Ecto neural progenitor cell (in vitro differentiated cells): ENCODE measurements at places on chromosomes 5 and 9.

- peak; percentile 52 for DNase-seq
These were observed 47.6 kb downstream of the ACO1 start for GRCh38 chr9:32431940-32432555.

- DNase-seq = no peak
These were observed 861 bp downstream of the MTX3 start for GRCh38 chr5:79990205-79990597.

DNA sequence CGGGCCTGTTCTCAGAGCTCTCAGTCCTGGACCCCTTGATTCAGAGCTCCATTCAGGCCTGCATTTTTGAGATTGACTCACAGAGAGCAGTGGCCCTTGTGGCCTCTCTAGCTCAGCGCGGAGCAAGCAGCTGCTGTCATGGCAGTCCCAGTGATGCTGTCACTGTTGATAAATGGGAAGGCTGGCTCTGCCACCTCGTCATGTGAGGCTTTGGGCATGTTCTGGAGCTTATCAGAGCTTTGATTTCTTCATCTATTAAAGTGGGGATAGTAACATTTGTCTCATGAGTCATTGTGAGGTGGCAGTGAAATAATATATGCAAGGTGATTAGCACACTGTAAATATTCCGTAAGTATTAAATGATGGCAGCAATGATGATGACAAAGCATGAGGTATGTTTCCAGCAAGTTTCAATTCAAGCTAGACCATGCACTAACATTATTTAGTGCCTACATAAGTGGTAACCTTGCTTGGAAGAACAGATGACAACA lies 126.4 kb upstream of the CXCL14 start:
- DNase-seq = no peak

DNA sequence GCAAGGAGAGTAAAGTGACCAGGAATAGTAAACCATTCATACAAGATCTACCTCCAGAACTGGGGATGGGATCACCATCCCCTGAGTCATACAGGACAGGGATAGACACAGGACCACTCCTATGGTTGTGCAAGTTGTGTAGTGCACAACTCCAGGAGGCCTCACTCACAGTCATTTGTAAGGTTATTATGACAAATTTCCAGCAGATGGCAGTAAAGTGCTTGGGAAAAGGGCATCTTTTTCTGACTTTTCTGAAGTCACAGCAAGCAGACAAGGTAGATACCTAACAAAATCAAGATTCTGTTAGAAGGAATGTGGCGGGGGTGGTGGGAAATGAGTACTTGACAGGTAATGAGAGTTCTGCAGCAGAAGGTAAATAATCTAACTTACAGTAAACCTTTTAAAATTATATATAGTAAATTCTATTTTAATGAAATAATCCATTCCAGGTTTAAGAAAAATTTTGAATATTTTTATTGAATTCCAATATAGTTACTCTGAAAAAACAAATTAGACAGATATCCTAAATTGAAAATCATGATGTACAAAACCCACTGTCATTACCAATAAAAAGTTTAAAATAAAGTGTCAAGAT lies 16.7 kb upstream of the KIF27 start:
- no peak for DNase-seq

GRCh38 chr9:95721061-95721531 lies 154.4 kb upstream of the ERCC6L2 start:
- no peak for DNase-seq

DNA sequence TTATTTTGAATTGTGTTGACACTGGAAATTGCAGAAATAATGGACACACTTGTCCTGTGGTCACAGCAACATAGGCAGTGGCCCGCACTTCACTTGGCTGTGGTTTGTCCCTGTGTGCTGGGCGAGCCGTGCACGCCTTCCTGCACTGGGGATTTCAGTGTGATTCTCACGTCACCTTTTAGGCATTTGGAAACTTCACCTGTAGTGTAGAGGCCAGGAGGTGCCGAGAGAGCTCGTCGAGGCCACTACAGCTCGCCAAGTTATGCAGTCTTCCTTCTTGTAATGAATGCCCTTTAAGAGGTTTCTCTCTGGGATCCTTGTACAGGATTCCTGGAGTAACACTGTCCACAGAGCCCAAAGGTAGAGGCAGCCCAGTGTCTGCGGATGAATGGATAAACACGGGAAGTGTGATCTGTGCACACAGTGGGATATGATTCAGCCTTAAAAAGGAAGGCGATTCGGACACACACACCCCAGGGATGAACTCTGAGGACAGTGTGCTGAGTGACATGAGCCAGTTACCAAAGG lies 14.7 kb downstream of the TRAF2 start:
- DNase-seq = no peak

DNA sequence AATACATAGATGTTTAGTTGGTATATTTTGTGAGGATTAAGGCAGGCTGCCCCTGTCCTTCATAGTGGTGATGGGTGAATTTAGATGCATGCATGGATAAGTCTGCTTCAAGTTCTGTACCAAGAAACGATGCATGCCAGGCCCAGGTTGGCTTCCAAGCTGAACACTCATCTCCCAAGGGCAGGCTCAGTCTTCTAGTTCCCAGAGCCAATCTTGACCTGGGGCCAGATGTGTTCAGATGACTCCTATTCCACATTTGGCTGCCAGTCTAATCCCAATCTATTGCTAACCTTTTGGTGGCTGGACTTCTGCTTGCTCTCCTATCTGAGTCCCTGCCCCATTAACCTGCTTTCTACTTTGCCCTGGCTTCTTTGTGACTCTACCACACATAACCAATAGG lies 18.5 kb upstream of the SNAPC3 start:
- no peak for DNase-seq

- no peak for DNase-seq
These were observed 110.2 kb upstream of the HAND1 start for GRCh38 chr5:154588091-154588774.

GRCh38 chr5:160333721-160334120 lies 21.4 kb upstream of the CCNJL start:
- no peak for DNase-seq

GRCh38 chr5:80569961-80570786 lies at the start of gene ANKRD34B:
Gene ANKRD34B (minus strand): TSS chr5:80570280. CDS start chr5:80560019, 10,261 bp downstream.
- peak; percentile 74 for DNase-seq

GRCh38 chr5:58545912-58546311 lies 37.0 kb upstream of the RAB3C start:
- no peak for DNase-seq

DNA sequence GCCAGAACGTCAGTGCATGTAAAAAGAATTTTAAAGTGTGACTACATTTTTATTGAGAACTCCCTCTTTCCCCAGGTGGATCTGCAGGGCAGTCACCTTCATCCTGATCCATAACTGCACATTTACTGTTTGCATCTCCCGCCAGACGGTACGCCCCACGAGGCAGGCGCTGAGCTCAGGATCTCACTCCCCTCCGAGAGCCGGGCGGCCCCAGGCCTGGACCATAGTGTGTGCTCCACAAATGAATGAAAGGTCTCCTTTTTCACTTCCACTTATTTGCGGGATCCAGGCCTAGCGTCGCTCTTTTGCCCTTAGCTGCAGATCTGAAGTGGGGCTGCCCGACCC lies 378 bp downstream of the DROSHA start:
- no peak for DNase-seq

- peak; percentile 43 for DNase-seq
These were observed 210.1 kb upstream of the MVB12B start for GRCh38 chr9:126116351-126117157.

DNA sequence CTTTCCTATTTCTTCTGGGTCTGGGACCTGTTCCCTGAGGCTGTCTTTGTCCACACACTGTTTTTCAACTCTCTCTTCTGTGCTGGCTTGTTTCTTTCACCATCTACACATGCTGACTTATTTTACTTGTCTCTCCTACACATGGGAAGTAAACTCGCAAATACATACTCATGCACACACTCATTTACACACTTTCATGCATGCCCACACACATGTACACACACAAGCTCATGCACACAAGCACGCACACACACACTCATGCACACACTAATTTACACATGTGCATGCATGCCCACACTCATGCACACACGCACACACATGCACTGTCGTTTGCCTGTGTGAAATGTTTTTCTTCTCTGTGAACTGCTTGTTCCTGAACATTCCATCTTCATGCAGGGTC lies 169.0 kb downstream of the IRX2 start:
- no peak for DNase-seq

DNA sequence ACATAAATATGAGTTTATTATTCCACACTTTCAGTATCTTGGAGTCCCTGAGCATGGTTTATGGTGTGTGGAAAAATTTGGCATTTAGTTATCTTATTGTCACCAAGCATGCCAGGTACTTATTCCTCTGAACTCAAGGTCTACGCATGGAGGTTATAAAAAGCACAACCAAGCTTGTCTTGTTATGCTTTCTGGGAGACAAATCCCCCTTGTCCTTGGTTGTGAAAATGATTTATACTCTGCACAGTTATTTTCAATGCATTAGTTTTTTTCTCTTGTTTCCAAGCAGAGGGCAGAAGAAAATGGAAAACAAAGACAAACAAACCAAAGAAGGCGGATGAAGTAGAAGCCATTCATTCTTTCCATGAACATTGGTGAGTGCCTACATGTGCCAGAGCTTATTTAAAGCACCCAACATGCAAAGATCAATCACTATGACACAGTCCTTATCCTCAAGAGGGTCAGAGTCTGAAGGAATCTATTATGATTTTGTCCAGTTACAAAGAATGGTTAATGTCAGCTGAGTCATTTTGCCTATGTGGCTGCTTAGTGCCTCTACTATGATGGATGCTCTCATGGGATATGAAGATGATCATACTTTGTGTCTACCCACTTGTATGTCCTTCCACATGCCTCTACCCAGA lies 323.1 kb downstream of the TENT4A start:
- DNase-seq = no peak

GRCh38 chr5:61100437-61100836 lies 61.8 kb downstream of the SMIM15 start:
- no peak for DNase-seq

GRCh38 chr5:16934677-16935153 lies 1.4 kb downstream of the MYO10 start:
- no peak for DNase-seq

DNA sequence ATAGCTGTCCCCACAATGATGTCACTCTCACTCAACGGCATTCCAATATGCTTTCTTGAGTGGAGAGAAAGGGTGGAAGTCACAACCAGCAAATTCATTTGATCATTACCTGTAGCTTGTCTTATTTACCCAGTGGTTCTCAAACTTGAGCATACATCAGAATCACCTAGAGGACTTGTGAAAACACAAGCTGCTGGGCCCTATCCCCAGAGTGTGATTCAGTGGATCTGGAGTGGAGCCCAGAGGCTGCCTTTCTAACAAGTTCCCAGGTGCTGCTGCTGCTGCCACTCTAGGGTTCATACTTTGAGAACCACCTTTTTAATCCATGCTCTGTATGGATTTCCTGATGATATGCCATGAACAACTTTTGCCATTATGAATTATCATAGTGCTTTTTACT lies 94.7 kb downstream of the KLHL3 start:
- DNase-seq = no peak

DNA sequence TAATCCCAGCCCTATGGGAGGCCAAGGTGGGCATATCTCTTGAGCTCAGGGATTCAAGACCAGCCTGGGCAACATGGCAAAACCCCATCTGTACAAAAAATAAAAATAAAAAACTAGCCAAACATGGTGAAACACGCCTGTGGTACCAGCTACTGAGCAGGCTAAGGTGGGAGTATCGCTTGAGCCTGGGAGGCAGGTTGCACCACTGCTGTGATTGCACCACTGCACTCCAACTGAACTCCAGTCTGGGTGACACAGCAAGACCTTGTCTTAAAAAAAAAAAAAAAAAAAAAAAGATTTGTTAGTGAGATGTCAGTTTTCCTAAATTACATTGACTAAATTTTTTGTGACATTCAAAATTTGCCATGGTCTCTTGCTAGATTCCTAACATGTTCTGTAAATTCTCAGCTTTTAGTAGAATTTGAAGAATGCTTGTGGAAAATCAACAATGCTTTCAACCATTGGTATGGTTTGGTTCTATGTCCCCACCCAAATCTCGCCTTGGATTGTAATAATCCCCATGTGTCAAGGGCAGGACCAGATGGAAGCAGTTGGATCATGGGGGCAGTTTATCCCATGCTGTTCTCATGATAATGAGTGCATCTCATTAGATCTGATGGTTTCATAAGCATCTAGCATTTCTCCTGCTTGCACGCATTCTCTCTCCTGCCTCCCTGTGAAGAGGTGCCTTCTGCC lies 236.1 kb downstream of the ARRDC3 start:
- no peak for DNase-seq
